ENCODE measurements at places on chromosomes 5 and 9. TPM values are rescaled to one million over a fixed set of nuclear protein-coding genes. Genes with fewer than 3 reads are reported as not detected.

The SHROOM1 gene
- total RNA-seq, result 0.91 TPM

The DMAC1 gene
- total RNA-seq, result 55.1 TPM

The MED27 gene
- total RNA-seq, result 18.4 TPM

The CTNND2 gene
- total RNA-seq, result not detected

The CSF2 gene
- 2.9 TPM for total RNA-seq
